ENCODE measurements at places on chromosomes 7 and 10.
A peak's percentile ranks its signal among the peaks of the same experiment; 100 is the strongest.

GRCh38 chr10:13382703-13383398, 34.8 kb upstream of the SEPHS1 start:
- no peak for DNase-seq

- DNase-seq: peak; percentile 59
Measured at GRCh38 chr7:25256333-25256819, 28.1 kb upstream of the NPVF start.

GRCh38 chr10:86308056-86308455, 58.5 kb downstream of the GRID1 start:
- DNase-seq: no peak

DNA sequence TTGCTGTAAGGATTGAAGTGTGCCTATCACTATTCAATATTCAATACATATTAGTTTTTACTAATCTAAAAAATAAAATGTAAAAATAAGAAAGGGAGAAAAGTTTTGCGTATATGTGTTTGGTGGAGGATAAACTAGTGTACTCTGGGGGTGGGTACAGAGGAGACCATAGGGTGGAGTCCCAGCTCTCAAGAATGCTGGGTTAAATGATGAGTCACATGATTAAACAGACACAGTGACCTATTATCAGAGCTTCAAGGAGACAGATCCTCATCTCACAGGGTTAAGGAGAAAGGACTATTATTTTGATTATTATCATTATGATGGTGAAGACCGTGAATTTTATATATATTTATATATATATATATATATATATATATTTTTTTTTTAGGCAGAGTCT, 77.5 kb downstream of the AFAP1L2 start:
- no peak for DNase-seq

GRCh38 chr7:69596723-69597277, 1.5 kb upstream of the AUTS2 start:
- DNase-seq: no peak

- DNase-seq: no peak
Measured at GRCh38 chr10:65413001-65413400, 1512.8 kb upstream of the LRRTM3 start.

GRCh38 chr10:49710966-49711365, 31.5 kb downstream of the C10orf53 start:
- no peak for DNase-seq

GRCh38 chr7:155053002-155053401, 17.1 kb upstream of the HTR5A start:
- DNase-seq: no peak

GRCh38 chr10:12243864-12244620, 48.1 kb downstream of the CDC123 start:
- DNase-seq: no peak

DNA sequence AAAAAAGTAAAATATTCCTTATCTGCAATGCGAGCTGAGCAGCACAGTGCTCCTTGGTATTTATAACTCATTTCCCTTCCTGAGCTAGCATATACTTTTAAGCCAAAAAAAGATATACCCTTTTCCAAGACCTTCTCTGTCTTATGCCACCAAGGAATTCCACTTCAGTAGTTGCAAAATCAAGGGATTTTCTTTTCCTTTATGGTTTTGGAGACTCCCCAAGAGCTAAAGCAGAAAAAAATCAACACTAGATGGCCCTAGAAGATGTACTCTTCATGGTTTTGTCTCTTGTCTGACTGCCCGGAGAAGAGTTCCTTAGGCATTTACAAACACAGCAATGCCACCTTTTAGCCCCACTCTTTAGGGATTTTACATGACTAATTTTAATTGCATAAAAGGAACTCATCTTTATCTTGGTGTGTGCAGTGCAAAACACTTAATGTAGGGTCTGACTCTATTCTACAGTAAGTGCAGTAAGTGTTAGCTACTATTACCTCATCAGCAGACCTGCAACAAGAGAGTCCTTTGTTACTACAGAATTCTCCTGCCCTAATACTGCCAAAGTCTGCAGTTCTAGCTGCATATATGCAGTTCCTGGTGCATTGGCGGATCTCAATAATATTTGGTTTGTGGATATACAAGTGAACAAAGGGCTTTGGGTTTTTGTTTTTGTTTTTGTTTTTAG, 443.3 kb downstream of the GFRA1 start:
- peak; percentile 0 for DNase-seq

DNA sequence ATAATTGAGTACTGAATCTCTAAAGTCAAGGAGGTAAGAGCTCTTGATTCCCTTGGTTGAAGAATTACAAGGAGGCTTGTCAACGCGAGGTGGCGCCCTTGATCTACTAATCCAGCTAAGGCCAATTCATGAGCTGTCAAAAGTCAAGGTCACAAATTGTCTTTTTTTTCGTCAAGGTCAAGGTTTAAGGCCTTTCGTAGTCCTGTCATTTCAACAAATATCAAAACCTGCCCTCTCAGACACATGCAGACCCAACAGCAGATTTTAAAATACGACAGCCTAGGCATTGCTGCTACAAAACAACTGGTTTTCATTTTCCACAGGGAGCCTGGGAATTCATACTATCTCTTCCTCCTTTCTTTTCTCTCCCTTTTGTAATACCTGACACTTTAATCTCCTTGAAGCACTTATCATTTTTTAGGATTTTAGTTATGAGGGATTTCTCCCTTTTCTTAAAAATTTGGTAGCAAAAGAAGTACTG, 3.6 kb downstream of the HOXA13 start:
- peak; percentile 29 for DNase-seq

- no peak for DNase-seq
Measured at GRCh38 chr10:115066528-115066927, 26.6 kb upstream of the ATRNL1 start.

GRCh38 chr7:81594767-81595166, 175.1 kb downstream of the HGF start:
- DNase-seq: no peak

DNA sequence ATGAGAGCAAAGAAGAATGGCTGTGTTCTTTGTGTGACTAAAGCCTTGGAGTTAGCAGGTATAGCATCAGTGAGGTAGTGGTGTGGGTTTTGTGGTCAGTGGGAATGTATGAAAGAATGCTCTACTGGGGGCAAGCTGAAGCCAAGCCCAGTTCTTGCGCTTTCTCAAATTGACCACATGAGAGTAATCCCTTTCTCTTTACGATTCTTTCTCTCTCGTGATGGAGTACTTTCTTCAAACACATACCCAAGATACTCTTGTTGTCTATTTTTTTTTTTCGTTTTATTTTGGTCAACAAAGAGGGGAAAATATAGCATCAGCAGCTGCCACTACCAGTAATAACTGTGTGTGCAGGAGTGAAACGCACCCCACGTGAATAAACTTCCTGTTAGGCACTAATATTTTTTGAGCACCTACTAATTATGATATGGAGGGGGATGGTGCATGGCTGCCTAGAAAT, 8.4 kb upstream of the PANK1 start:
- no peak for DNase-seq

DNA sequence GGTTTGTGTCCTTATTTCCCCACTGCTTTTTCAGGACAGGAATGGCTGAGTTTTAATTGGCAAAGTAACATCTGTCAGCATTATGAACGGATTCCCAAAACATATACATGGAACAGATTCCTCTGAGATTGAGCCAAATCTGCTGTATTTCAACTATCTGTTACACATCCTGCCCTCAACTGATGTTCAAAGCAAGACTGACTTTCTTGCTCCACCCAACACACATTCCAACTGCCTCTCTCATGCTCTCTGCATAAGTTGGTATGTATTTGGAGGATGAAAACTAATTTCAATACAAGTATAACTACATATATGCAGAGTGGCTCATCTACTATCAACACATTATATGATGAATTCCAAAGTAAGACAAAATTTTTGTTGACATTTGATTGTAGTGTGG, 342.2 kb downstream of the GATA3 start:
- no peak for DNase-seq

- peak; percentile 78 for DNase-seq
Measured at GRCh38 chr7:94252971-94253370, 141.7 kb upstream of the COL1A2 start.

DNA sequence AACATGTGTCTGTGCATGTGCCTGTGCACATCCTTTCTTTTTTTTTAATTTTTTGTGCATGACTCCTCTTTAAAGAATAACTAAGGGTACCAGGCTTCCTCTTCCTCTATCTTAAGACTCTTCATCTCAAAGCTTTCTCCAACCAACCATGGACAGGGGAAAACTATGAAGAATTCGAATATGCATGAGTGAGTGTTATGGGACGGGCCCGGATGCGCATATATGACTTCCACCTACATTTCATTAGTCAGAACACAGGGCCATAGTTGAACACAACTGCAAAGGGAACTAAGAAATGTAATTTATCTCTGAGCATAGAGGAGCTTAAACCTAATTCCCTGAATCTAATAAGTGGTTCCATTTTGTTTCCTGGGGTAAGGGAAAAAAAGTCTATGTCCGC, 270.3 kb upstream of the SORCS1 start:
- no peak for DNase-seq

- DNase-seq: no peak
Measured at GRCh38 chr7:115600207-115600606, 430.4 kb downstream of the TFEC start.

DNA sequence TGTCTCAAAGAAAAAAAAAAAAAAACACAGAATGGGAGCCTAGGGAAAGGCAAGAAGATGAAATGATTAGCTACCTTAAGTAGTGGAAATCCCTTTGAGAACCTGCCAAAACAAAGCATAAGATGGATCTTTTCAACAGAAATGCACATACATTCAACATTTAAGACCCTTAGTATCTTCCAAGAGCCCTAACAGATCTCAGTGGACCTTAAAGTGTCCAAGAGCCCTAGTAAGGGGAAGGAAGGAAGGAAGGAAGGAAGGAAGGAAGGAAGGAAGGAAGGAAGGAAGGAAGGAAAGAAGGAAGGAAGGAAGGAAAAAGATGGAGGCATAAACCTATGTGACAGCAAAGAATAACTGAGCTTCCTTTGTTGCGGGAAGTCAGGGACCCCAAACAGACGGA, 11.6 kb upstream of the MACROH2A2 start:
- DNase-seq: no peak

- DNase-seq: no peak
Measured at GRCh38 chr7:38704751-38705150, 73.6 kb upstream of the AMPH start.

DNA sequence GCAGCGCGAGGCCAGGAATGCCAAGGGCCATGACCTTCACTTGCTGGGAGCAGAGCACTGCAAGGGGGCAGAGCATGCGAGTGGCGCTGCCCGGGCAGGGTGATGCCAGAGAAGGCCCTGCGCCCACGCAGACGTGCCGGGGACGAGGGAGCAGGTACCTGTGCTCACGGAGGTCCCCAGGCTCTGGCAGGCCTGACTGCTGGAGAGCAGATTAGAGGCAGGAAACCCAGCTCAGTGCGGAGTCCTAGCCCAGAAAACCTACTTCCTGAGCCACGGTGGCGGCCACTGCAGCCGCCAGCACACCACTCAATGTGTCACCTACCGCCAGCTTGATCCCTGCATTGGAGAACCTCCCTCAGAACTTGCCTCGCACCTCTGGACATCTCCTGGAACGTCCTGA, 148.4 kb downstream of the MAD1L1 start:
- no peak for DNase-seq

GRCh38 chr7:104951546-104951945, 62.5 kb upstream of the KMT2E start:
- no peak for DNase-seq

DNA sequence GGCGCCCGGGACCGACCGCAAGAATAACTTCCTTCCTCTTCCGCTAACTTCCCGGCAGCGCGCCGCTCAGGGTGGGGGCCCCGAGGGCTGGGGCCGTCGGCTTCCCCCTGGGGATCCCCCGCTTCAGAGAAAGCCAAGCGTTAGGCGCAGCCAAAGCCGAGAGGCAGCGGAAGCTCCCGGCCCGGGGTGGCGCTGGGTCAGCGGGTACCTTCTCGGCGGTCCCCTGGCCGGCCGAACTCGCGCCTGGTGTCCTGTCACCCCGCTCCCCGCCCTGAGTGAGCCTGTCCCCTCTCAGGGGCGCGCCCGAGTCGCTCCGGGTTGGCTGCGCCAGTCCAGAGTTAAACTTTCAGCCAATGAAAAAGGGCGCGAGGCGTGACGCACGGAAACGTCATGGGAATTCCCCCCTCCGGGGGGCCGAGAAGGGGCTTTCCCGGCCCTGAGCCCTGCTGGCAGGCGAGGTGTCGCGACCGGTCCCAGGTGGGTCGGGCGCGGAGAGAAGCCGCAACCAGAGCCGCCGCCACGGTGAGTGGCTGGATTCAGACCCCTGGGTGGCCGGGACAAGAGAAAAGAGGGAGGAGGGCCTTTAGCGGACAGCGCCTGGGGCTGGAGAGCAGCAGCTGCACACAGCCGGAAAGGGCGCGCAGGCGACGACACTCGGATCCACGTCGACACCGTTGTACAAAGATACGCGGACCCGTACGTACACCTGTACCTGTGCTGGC, 1.3 kb upstream of the NFKB2 start:
- DNase-seq: no peak

DNA sequence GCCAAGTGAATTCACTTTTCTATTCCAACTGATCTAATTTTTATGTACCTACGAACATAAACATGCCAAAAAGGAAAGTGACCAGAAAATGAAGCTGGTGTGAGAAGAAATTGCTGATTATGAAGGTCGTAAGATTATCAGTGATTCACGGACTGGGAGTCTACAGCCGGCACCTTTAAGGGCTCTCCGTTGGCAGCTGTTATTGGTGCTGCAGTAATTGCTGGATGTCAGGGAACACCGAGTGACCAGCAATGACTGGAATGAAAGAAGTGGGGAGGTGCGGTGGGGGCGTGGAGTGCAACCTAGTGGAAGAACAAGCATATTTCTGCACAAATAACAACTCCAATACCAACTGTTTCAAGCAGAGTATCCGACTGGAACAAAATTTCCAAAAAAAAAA, 109.8 kb upstream of the TARP start:
- DNase-seq: no peak

GRCh38 chr7:5633161-5634106, 148.0 kb downstream of the RNF216 start:
- DNase-seq: no peak

DNA sequence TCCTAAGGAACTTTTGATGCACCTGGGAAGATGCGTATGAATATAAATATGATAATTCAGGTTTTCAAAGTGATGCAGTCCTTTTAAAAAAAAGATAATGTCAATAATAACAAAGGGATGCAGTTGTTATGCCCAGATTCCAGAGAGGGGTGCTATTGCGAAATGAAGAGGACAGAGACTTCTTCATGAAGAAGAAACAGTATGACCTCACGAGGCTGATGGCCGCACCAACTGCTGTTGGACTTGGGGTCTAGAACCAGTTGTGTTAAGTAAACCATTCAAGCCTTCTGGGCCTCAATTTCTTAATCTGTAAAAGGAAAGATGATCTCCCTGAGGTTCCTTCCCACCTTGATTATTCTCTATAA, 55.1 kb downstream of the LYZL2 start:
- no peak for DNase-seq

DNA sequence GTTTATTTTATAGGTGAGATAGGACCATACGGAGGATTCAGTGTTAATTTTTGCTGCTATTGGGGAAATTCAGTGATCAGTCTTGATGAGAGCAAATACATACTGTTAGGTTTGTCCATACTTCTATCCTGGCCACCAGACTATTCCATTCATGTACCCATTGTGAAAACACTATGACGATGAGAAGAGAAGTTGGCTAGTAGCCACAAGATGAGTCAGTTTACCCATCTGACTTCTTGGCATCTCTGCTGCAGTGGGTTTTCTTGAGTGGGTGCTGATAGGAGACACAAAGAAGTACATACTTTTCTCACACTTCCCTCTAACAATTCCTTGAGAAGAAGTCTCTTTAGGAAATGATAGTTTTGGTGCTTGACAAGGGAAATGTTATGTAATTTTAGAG, 133.1 kb downstream of the TFPI2 start:
- no peak for DNase-seq

- no peak for DNase-seq
Measured at GRCh38 chr10:3782451-3783315, 2.3 kb downstream of the KLF6 start.

All from NCI-H524 treated with DMSO at 0.1 percent for 48 hours (cell line).